ENCODE measurements at places on chromosomes 5 and 9.
A peak's percentile ranks its signal among the peaks of the same experiment; 100 is the strongest.

DNA sequence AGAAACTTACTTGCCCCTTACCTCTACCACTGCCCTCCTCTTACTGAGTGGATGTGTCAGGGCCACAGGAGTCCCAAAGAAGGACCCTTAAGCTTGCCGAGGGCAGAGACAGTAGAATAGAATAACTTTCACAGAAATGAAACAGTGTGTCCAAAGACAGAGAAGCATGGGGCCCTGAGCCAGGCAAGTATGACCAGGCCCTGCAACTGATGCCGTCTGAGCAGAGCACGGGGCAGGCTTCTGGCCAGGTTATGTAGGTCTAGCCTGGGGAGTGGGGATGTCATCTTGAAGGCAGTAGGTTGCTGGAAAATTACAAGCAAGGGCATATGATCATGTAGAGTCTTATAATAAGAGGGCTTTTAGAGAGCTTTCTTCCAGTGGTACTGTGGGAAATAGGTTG, 415.4 kb downstream of the KDM4C start:
- DNase-seq: no peak

GRCh38 chr5:149429839-149430721, 51.0 kb upstream of the IL17B start:
- no peak for DNase-seq

DNA sequence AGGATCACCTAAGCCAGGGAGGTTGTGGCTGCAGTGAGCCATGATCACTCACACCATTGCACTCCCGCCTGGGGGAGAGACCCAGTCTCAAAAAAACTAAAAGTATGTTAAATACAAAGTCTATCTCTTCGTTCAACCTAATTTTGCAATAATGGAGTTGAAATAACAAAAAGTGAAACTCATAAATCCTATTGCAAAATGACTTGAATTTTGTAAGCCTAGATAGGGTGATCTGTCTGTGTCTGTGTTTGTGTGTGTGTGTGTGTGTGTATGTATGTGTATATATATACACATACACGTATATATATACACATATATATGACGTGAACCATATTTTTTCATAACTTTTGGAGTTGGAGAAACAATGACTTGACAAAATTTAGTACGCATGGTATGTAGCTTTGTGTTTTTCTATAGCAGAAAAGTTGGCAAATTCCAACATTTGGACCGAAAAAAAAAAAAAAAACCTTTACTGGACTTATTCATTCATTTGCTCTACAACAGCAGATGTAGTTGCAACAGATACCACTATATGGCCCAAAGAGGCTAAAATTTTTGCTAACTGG, 76.9 kb upstream of the CDH6 start:
- no peak for DNase-seq

GRCh38 chr5:95958310-95959014, 3.2 kb downstream of the ELL2 start:
- DNase-seq: no peak

GRCh38 chr9:129828051-129828450, 4.1 kb upstream of the TOR1A start:
- no peak for DNase-seq

- no peak for DNase-seq
Observed at GRCh38 chr5:71658916-71659662, 60.0 kb upstream of the CARTPT start.

DNA sequence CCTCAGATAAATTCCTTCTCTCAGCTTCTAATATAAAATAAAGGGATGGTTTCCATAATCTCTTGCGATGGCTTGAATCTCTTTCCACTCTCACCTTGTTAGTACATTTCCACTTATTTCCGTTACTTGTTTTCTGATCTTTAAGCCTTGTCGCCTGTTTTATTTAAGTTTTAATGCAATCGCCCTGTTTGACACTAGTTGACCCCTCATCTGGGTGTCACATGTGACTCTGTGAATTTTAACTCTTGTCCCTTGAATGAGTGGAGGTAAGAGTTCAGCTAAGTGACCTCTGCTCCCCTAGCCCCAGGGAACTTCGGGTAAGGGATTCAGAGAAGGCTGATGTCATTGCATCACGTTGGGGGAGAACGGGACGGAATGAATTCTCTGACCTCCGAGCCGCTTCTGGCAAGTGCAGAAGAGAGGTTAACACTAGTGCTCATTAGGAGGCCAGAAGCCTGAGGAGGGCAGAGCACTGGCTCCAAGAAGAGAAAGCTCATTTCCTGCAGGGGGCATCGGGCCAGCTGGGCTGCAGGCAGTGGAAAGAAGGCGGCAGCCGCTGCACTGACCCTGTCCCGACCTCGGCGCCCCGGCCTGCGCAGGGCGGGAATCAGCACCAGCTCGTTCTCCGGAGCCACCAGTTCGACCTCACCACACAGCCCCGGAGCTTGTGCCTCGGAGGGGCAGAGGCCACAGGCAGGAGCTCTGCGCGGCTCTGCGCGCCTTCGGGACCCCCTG, 569 bp downstream of the HINT2 start:
- peak; percentile 20 for DNase-seq

- no peak for DNase-seq
Observed at GRCh38 chr5:31232273-31232888, 38.9 kb downstream of the CDH6 start.

Data from CD4-positive, alpha-beta T cell treated with Interleukin-6 at 100 ng/mL for 8 hours (primary cell).